ENCODE measurements at places on chromosomes 4 and X. TPM values are rescaled to one million over a fixed set of nuclear protein-coding genes. Genes with fewer than 3 reads are reported as not detected.

Gene NR3C2
- 30.7 TPM for total RNA-seq

Gene SULT1B1
- 46.1 TPM for total RNA-seq

Gene SMARCA1
- total RNA-seq: 28.3 TPM

Gene MAP7D3
- 24.7 TPM for total RNA-seq

Gene HOPX
- total RNA-seq: 20.6 TPM
